ENCODE measurements at places on chromosomes 16 and 17. TPM values are rescaled to one million over a fixed set of nuclear protein-coding genes. Genes with fewer than 3 reads are reported as not detected.

ELMO3 gene
- 0.82 TPM for total RNA-seq

KRTAP3-2 gene
- not detected for total RNA-seq

DNA sequence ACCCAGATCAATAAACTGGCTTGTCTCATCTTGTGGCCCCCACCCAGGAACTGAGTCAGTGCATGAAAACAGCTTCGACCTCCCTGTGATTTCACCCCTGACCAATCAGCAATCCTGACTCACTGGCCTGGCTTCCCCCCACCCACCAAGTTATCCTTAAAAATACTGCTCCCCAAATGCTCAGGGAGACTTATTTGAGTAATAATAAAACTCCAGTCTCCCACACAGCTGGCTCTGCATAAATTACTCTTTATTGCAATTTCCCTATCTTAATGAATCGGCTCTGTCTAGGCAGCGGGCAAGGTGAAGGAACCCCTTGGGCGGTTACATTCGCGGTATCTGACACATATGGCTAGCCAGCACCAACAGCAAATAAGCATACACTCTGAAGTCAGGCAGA is 9.8 kb upstream of the RABEP1 start:
- H3K27ac ChIP-seq: no peak overlapping the region
- H3K4me3 ChIP-seq: no peak overlapping the region
- no peaks in the 10 kb centered on the region for H3K27me3 ChIP-seq
- no peaks in the 10 kb centered on the region for H3K4me1 ChIP-seq

OSGIN1 gene
- total RNA-seq: 3.6 TPM

LITAFD gene
- total RNA-seq: not detected

CD300E gene
- total RNA-seq: 0.28 TPM

MT1A gene
- 34.1 TPM for total RNA-seq

Measured in sigmoid colon (tissue), 7 donors.